ENCODE measurements at places on chromosomes 12 and 14.

- DNase-seq, result no peak
Measured at GRCh38 chr12:12734054-12734453, 16.9 kb downstream of the CDKN1B start.

GRCh38 chr12:20050221-20050620 lies 318.1 kb upstream of the PDE3A start:
- DNase-seq, result no peak

DNA sequence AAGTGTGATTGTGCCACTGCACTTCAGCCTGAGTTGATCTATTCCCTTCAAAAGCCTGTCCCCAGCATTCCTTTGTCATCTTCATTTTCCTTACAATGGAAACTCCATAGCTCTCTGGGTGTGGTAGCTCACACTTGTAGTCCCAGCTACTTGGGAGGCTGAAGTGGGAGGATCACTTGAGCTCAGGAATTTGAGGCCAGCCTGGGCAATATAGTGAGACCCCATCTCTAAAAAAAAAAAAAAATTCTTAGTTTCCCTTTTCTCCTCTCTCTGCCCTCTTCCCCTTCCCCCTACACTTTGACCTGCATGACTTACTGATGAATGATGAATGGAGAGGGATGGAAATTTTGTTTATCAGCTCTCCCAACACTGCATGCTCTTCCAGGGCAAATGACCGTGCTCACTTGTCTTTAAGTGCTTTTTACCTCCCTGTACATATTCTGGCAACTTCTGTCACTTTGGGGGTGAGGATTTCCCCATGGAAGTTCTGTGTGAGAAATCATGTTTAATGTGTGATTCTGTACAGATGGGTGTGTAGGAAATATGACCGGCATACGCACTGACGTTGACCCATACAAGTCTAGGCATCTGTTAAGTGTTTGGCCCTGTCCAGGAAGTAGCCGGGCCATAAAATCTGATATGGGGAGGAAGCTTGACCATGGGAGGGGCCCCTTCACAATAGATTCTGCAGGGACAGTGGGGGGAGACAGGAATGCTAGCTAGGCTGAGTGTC lies 65.4 kb downstream of the ZFP36L1 start:
- no peak for DNase-seq

- DNase-seq, result no peak
Measured at GRCh38 chr12:127928615-127929571, 338.1 kb upstream of the TMEM132C start.

DNA sequence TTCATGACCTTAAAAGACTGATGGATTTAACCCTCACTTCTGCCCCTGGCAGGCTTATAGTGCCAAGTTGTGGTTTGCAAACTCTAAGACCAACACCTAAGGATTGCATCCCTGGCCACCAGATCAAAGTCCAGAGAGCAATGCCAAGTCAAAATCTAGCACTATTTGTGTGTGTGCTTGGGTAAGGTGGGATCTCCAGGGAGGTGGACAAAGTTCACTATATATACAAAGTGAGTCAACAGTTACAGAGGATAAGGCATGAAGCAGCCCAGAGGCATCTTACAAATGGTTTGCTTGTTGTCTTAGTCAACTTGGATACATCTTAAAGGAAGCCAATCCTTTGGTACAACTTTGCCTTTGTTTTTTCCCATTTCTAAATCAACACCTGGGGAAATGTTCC lies 137.3 kb downstream of the MSRB3 start:
- DNase-seq, result no peak

GRCh38 chr14:22380571-22381407 lies 208.2 kb downstream of the DAD1 start:
- DNase-seq, result no peak

- DNase-seq, result no peak
Measured at GRCh38 chr12:119308708-119309456, 25.6 kb upstream of the CCDC60 start.

DNA sequence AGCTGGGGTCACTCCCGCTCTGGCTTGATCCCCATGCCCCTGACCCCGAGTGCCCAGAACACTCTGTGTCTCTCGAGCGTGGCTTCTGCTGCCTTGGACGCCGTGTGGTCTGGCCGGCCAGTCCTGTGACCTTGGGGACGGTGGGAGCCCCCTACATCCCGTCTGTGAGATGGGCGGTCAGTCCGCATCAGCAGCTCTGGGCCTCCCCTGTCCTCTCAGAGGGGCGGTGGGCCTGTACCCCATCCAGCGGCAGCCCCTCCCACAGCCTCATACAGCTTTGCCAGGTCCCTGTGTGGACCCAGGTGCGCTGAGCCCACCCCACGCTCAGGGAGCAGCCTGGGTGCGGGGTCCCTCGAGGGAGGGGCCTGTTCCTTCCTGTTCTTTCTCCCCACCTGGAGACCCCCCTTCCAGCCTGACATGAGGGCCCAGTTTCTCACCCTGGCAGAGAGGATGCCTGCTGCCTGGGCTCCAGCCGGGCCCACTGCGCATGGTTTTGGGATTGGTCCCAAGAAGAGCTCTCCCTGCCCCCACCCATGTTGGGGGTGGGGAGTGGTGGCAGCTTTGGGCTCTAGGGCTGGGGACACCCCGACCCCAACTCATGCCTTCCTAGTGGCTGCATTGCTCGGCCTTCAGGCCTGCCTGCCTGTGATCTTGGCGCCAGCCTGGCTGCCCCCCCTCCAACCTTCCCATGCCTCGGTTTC lies 1.5 kb downstream of the MTA1 start:
- DNase-seq, result no peak

- DNase-seq, result no peak
Measured at GRCh38 chr12:6529291-6529737, 5.0 kb upstream of the GAPDH start.

GRCh38 chr14:76292561-76292960 lies 83.4 kb upstream of the ESRRB start:
- no peak for DNase-seq

GRCh38 chr12:132211816-132212215 lies 67.6 kb downstream of the NOC4L start:
- no peak for DNase-seq

DNA sequence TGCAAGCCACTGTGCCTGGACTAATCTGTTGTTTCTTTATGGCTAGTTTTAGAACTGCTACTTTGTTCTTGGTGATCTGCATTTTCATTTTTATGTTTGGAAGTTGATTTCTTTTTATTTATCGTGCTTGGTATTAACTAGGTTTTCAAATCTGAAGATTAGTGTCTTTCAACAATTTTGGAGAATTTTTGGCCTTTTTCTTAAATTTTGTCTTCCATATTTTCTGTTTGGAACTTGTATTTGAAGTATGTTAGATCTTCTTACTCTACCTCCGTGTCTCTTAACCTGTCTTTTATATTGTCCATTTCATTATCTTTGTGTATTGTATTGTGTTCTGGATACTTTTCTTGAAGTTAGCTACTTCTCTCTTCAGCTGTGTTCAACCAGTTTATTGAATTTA lies 9.5 kb downstream of the FRS2 start:
- DNase-seq, result no peak

DNA sequence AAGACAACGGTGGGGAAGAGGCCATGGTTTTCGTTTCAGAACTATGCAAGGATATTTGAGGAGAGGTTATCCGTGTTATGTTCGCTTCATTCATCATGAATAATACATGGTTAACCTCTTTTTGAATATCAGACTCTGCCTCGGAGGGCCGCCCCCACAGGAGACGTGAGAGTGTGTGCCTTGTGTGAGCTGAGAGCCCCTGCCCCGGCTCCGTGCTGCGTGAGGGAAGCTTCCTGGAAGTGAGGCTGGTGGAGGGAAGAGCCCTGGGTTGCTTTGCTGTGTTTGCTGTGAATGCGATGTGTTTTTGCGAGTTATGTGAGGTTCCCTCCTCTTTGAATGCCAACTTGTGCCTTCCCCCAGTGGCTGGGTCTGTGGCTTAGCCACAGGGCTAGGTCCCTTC lies 146.0 kb upstream of the RTL1 start:
- no peak for DNase-seq

- no peak for DNase-seq
Measured at GRCh38 chr14:89724628-89724960, 229.9 kb downstream of the EFCAB11 start.

GRCh38 chr12:130983328-130984017 lies 29.8 kb downstream of the ADGRD1 start:
- no peak for DNase-seq

- DNase-seq, result no peak
Measured at GRCh38 chr14:31122921-31123320, 84.7 kb downstream of the HECTD1 start.

DNA sequence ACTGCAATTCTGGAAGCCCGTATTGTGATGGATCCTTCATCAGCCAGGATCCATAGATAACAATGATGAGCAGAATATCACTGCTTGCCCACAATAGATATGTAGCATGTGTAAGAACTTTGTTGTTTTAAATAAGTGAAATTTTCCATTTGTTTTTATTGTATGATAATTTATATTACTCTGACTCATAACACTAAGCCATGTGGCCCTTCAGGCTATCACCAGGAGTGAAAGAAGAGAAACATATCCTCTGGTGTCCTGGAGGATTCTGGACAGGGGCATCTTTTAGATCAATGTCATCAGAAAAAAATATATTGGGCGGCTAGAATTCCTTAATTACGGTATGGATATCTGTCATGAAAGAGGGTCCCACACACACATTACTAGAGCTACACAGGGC lies 167.5 kb downstream of the SLC6A15 start:
- DNase-seq, result no peak

DNA sequence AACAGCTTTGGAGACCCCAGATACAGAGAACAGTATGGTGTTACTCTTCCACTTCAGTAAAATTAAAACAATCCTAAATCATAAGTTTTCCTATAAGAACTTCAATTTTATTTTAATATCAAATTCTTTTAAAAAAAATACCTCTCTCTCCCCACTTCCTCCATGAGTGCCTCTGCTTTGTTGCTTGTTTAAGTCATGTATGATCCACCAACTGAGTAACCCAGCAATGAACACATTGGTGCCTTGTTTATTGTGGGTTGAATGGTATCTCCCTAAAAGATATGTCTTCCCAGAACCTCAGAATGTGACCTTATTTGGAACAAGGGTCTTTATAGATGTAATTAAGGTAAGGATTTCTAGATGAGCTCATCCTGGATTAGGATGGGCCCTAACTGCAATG lies 143.5 kb upstream of the EGLN3 start:
- no peak for DNase-seq

GRCh38 chr14:59377491-59377890 lies 87.7 kb downstream of the GPR135 start:
- no peak for DNase-seq

DNA sequence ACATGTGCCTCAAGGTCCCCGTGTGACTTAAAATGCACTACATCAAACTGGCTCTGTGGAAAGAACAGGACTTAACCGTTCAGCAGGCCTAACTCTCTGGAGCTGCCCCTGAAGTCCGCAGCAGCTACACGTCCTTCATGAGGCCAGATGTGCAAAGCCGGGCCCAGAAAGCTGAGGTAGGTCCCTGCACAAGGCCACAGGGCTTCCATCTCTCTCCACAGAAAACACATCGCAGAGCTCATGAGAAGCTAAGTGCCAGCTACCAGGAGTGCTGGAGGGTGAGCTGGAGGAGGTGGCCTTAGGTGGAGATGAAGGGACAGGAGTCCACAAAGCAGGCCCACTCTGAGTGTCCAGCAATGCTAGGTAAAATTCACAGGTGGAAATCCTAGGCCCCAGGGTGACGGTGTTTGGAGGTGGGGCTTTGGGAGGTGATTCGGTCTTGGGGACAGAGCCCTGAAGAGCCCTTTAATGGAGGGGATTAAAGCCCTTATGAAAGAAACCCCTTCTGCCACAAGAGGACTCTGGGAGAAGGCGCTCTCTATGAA lies 52.4 kb downstream of the VCPKMT start:
- DNase-seq, result no peak

GRCh38 chr12:67797753-67798152 lies 149.2 kb downstream of the DYRK2 start:
- DNase-seq, result no peak

DNA sequence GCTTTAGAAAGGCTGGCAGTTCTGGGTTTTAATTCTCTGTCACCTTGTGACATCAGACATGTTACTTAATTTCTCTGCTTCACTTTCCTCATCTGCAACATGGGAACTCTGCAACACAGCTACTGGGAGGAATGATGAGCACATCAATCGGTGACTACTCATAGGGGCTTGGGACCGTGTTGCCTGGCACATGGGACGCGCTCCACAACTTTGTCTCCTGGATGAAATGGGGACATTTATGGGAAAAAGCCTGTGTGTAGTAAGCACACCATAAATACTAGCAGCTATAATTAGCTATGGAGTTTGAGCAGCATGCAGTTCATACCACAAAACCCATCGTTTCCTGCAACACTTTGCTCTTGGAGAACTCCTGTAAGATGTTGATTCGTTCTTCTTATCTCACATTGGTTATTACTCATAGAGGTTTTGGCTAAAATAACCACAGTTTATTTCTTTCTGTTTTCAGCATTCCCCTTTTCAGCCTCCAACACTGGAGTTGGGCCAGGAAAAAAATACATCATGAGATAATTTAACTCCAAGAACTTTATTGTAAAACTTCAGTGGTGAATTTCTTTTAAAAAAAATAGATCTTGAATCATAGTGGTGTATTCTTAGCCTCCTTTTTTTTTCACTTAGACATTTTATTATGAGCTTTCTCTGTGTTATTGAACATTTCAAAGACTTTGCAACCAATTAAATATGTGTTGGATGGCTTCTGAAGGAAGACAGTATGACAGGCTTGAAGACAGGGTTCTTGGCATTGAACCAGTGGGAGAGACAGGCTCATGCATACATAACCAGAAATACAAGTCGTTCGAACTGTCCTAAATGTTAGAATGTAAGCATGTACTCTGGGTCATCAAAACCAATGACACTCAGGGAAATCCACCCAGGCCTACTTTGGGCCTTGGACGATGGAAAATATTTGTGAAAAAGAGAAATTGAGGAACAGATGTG lies 72.7 kb downstream of the RIN3 start:
- no peak for DNase-seq

DNA sequence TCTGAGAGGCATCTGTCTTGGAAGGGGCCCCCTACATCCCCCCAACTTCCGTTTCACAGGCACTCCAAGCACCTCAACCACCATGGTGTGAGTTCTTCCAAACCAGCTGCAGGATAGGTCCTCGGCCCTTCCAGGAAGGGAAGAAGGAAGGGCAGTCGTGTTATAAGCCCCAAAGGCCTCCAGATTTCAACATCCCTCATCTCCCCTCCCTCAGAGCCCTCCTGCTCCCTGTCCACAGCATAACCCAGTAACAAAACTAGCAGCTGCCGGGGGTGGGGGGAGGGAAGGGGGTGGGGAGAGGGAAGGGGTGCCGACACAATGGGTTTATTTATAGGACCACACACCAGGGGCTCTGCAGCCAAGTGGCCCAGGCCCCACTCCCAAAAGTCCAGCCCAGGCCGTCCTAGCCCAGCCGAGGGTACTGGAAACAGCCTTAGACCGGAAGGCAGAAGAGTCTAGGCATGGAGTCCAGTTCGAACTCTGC lies 18.3 kb downstream of the NCKAP5L start:
- DNase-seq, result peak; percentile 19

- no peak for DNase-seq
Measured at GRCh38 chr12:89067421-89068187, 284.7 kb downstream of the DUSP6 start.

DNA sequence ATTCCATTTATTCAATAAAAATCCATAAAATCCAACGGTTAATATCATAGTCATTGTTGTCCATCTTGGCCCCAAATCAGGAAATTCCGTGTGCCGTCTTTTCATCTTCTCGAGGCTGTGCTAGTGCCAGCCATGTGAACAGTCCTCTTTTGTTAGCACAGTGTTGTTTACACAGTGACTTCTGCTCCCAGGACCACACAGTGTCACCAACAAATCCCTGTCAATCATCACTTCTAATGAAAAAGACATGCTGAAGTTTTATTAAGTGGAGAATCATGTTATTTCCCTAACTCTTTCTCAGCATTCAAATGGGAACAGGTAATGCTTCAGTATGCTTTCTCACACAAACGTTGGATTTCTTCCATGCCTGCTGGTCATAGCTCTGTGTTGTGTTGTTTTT lies 1.9 kb upstream of the SLCO1A2 start:
- no peak for DNase-seq

- DNase-seq, result peak; percentile 64
Measured at GRCh38 chr12:130715998-130716968, at the start of gene RIMBP2. RIMBP2 (minus strand) TSS chr12:130716299; CDS start chr12:130479013, 237,286 bp downstream.

Measured in caudate nucleus (tissue), 63 donors.